ENCODE measurements at places on chromosomes 4 and X. TPM values are rescaled to one million over a fixed set of nuclear protein-coding genes. Genes with fewer than 3 reads are reported as not detected.

DNA sequence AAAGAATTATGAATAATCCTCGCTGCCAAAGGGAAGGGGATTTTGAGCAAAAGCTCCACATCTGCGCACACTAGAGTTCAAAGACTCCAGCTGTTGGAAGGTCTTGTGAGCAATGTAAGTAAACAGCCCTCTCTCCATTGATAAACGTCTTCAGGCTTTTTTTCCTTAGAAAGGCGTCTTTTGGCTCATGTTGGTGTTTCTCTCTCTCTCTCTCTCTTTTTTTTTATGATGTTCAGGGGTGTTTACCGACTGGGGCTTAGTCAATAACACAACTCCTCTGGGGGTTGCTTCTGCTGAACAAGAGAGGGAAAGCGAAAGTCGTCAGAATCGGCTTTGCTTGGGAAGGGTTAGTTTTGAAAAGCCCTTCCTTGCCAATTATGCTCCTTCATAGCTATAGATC is 53.2 kb upstream of the C1QTNF7 start:
- H3K4me1 ChIP-seq, result peaks cover 6% of the 10 kb centered on the region
- no peaks in the 10 kb centered on the region for H3K36me3 ChIP-seq
- no peak overlapping the region for H3K4me3 ChIP-seq
- no peak for DNase-seq
- H3K27me3 ChIP-seq, result no peaks in the 10 kb centered on the region
- H3K27ac ChIP-seq, result peak overlapping the region; percentile 1

DNA sequence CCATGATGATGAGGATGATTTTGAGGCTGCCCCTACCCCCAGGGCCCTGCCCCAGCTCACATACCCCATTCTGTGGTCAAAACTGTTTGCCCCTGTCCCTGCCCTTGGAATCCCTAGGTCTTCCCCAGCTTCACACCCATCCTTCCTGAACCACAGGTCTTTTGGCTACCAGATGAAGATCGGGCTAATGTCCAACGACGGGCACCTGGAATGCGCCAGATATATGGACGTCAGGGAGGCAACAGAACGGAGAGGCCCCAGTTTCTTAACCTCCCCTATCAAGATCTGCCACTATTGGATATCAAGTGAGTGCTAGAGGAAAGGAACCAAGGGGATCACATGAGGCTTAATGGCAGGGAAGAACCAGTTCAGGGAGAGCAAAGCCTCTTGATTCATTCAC is 6.6 kb downstream of the GDPD2 start:
- DNase-seq, result no peak
- no peak overlapping the region for H3K4me3 ChIP-seq
- H3K27me3 ChIP-seq, result no peaks in the 10 kb centered on the region
- H3K36me3 ChIP-seq, result no peaks in the 10 kb centered on the region
- no peaks in the 10 kb centered on the region for H3K4me1 ChIP-seq

DNA sequence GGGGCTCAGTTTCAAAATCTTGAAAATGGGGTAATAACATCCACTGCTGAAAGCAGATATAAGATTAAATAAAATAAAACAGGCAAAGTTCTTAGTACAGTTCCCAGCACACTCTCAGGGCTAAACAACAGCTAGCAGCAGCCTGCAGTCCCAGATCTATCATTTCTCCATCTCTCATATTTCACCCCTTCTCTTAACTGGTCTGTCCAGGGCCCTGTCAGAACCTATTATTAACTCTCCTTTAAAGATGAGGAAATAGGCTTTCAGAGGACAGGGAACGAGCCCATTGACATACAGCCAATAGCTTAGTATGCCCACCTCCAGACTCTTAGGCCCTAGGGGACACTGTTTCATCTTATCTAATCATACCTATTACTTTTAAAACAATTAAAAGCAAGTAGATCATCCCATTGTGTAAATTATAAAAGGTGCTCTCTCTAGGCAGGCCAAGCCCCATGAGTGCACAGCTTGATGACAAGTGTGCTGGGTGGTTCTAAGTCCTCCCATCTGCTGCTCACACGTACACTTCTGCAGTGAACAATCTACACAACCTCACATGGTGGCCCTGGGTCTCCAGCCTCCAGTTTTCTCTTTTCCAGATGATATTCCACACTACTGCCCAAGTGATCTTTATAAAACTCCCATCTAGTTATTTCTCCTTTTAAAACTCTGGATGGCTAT is 119.0 kb downstream of the APBB2 start:
- no peak for DNase-seq
- H3K4me1 ChIP-seq, result peaks cover 49% of the 10 kb centered on the region
- H3K27me3 ChIP-seq, result no peaks in the 10 kb centered on the region
- no peak overlapping the region for H3K4me3 ChIP-seq

DNA sequence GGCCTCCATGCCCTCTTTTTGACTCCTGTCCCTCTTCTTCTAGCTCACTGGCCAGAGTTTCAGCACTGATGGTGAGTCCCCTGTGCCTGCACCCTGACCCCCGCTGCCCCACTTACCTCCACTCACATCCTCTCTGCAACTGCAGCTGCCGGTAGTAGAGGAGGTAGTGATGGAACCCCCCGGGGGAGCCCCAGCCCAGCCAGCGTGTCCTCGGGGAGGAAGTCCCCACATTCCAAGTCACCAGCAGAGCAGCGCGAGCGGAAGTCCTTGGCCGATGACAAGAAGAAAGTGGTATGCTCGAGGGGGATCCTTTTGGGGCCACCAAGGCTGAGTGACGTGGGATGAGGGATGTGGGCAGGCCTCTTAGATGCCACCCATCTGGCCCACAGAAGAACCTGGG is 5.8 kb downstream of the ARAF start:
- no peak overlapping the region for H3K27ac ChIP-seq
- no peaks in the 10 kb centered on the region for H3K27me3 ChIP-seq
- no peak overlapping the region for H3K4me3 ChIP-seq
- DNase-seq, result no peak

GRCh38 chr4:119189638-119190037 is 22.9 kb upstream of the USP53 start:
- no peaks in the 10 kb centered on the region for H3K4me1 ChIP-seq
- H3K36me3 ChIP-seq, result no peaks in the 10 kb centered on the region
- DNase-seq, result no peak
- no peak overlapping the region for H3K27ac ChIP-seq
- H3K27me3 ChIP-seq, result no peaks in the 10 kb centered on the region

- DNase-seq, result no peak
- no peaks in the 10 kb centered on the region for H3K27me3 ChIP-seq
- no peak overlapping the region for H3K4me3 ChIP-seq
- H3K27ac ChIP-seq, result peak overlapping the region; percentile 96
- H3K36me3 ChIP-seq, result peaks cover 43% of the 10 kb centered on the region
- H3K4me1 ChIP-seq, result peaks cover 59% of the 10 kb centered on the region
Observed at GRCh38 chr4:87112063-87112462, 108.4 kb downstream of the KLHL8 start.

- DNase-seq, result no peak
- no peaks in the 10 kb centered on the region for H3K36me3 ChIP-seq
- H3K27ac ChIP-seq, result no peak overlapping the region
- no peaks in the 10 kb centered on the region for H3K27me3 ChIP-seq
- no peaks in the 10 kb centered on the region for H3K4me1 ChIP-seq
Observed at GRCh38 chr4:117001077-117001476, 84.3 kb downstream of the TRAM1L1 start.

DNA sequence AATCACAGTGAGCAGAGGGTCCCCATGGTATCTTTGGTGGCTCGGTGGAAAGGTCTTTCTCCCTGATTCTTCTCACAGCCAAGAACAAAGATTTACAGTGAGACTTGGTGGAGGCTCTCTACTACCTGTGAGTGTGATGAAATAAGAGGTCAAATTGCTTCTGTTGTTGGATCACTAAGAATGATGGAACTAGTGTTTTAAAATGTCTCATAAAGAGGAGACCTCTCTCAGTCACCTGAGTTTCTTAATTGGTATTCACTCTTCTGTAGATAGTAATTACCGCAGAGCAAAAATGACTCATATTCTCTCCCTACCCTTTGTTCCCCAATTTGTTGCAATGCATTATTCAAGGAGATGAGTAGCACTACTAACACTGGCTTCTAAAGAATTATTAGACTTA is 100.9 kb upstream of the TBC1D9 start:
- H3K36me3 ChIP-seq, result no peaks in the 10 kb centered on the region
- DNase-seq, result no peak
- no peaks in the 10 kb centered on the region for H3K4me1 ChIP-seq
- H3K4me3 ChIP-seq, result no peak overlapping the region
- H3K27ac ChIP-seq, result no peak overlapping the region
- H3K27me3 ChIP-seq, result no peaks in the 10 kb centered on the region

- no peaks in the 10 kb centered on the region for H3K36me3 ChIP-seq
- no peak overlapping the region for H3K27ac ChIP-seq
- H3K4me1 ChIP-seq, result peaks cover 9% of the 10 kb centered on the region
- no peaks in the 10 kb centered on the region for H3K27me3 ChIP-seq
- DNase-seq, result no peak
- no peak overlapping the region for H3K4me3 ChIP-seq
Observed at GRCh38 chr4:3464911-3465697, 2.0 kb downstream of the DOK7 start.

- no peaks in the 10 kb centered on the region for H3K4me1 ChIP-seq
- H3K36me3 ChIP-seq, result no peaks in the 10 kb centered on the region
- H3K4me3 ChIP-seq, result no peak overlapping the region
- no peak overlapping the region for H3K27ac ChIP-seq
- no peak for DNase-seq
Observed at GRCh38 chrX:47683184-47683828, 24.3 kb upstream of the UXT start.

GRCh38 chrX:69535661-69536060 is 31.5 kb downstream of the NALF2 start:
- H3K27ac ChIP-seq, result no peak overlapping the region

GRCh38 chrX:45743081-45743533 is 542.4 kb upstream of the DIPK2B start:
- no peaks in the 10 kb centered on the region for H3K27me3 ChIP-seq
- no peak overlapping the region for H3K4me3 ChIP-seq
- H3K4me1 ChIP-seq, result no peaks in the 10 kb centered on the region

DNA sequence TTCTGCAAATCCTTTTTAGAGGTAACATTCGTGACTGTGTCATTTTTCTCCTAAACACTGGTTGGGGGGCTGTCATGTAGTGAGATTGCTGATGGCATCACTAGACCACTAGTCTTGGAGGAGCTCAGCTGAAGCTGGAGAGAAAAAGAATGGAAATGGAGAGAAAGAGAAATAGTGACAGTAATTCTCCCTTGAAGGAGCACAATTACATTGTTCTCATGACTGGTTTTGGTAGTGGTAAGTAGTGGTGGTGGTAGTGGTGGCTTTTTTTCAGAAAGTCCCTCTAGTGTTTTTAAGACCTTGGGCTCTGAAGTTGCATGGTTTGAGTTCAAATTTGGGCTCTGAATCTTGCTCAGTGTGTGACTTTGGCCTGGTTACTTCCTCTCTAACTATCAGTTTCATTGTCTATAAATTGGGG is 99.8 kb downstream of the LARP7 start:
- no peaks in the 10 kb centered on the region for H3K36me3 ChIP-seq
- H3K27ac ChIP-seq, result no peak overlapping the region
- H3K4me3 ChIP-seq, result no peak overlapping the region
- no peaks in the 10 kb centered on the region for H3K27me3 ChIP-seq
- no peaks in the 10 kb centered on the region for H3K4me1 ChIP-seq

GRCh38 chrX:129836827-129837226 is 6.9 kb downstream of the ZDHHC9 start:
- H3K27ac ChIP-seq, result no peak overlapping the region
- no peaks in the 10 kb centered on the region for H3K27me3 ChIP-seq
- DNase-seq, result no peak
- no peak overlapping the region for H3K4me3 ChIP-seq
- no peaks in the 10 kb centered on the region for H3K4me1 ChIP-seq

GRCh38 chrX:130836447-130836846 is 66.6 kb downstream of the ENOX2 start:
- no peak for DNase-seq
- H3K27ac ChIP-seq, result no peak overlapping the region
- no peaks in the 10 kb centered on the region for H3K4me1 ChIP-seq
- H3K4me3 ChIP-seq, result no peak overlapping the region
- no peaks in the 10 kb centered on the region for H3K27me3 ChIP-seq

DNA sequence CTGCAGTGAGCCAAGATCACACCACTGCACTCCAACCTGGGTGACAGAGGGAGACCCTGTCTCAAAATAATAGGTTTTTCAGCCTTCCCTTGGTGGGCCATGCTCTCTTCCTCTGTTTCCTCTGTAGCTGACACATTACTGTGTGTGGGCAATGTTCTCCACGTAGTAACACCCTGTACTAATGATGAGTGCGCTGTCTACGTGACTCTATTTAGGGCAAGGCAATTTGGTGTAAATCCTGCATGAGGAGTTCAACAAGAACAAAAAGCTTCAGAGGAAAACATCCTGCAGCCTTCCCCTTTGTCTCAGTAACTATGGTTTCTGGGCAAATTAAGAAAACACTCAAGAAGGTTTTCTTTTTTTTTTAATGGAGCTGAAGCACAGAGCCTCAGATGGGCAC is 24.4 kb upstream of the JAKMIP1 start:
- no peak overlapping the region for H3K4me3 ChIP-seq
- no peak overlapping the region for H3K27ac ChIP-seq
- no peaks in the 10 kb centered on the region for H3K4me1 ChIP-seq

- peak; percentile 96 for DNase-seq
- H3K4me1 ChIP-seq, result peaks cover 6% of the 10 kb centered on the region
- H3K27me3 ChIP-seq, result no peaks in the 10 kb centered on the region
- H3K36me3 ChIP-seq, result no peaks in the 10 kb centered on the region
Observed at GRCh38 chr4:78056265-78057129, 626 bp upstream of the FRAS1 start.

DNA sequence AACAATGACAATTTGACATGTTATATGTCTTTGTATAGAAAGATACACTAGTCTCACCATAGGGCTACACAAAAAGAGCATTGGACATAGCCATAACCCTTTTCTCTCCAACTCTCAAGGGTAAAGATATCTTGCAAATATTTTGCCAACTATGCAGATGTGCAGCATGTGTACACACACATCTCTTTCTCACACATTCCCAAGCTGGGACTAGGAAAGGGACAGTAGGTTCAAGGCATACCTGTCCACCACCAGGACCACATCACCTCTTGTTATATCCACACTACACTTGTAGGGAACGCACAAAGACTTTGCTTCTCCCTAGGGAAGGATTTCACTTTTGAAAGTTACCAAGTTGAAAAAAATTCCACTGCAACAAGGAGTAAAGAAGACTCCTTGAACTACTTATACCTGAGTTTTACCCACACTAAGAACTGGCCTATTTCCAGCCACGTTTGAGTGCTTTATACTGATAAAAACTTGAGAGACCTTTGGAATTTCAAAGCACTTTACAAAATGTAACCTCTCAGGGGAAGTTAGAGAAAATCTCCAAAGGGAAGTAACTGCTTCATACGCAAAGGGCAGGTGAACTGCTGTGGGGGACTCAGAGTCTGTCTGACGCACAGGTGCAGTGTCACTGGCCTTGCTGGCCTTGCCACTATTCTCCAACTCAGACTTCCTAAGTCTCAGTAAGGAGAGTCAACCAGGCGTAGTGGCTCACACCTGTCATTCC is 36.9 kb downstream of the NR3C2 start:
- peak; percentile 62 for DNase-seq
- no peak overlapping the region for H3K4me3 ChIP-seq
- H3K27ac ChIP-seq, result peak overlapping the region; percentile 77

CNGA1 gene
- total RNA-seq, result not detected

PTPN13 gene
- total RNA-seq, result 89.5 TPM

CT47B1 gene
- total RNA-seq, result not detected

OTUD4 gene
- 28.5 TPM for total RNA-seq

FAM9B gene
- not detected for total RNA-seq

VSIG4 gene
- 29.4 TPM for total RNA-seq

MXRA5 gene
- 31.0 TPM for total RNA-seq

ETDB gene
- not detected for total RNA-seq

FAM114A1 gene
- 80.1 TPM for total RNA-seq

ITM2A gene
- total RNA-seq, result 79.4 TPM

USP53 gene
- 42.5 TPM for total RNA-seq

BGN gene
- total RNA-seq, result 64.2 TPM

CXCL1 gene
- total RNA-seq, result not detected

FGFR3 gene
- 5.1 TPM for total RNA-seq
